Germinal center (tissue), 1 donor: ENCODE measurements at places on chromosomes 7 and 10.
A peak's percentile ranks its signal among the peaks of the same experiment; 100 is the strongest.

GRCh38 chr7:14717816-14718215 lies 184.7 kb downstream of the DGKB start:
- no peak for DNase-seq

GRCh38 chr7:86295526-86295925 lies 348.2 kb upstream of the GRM3 start:
- DNase-seq, result no peak

GRCh38 chr10:63583397-63583796 lies 62.2 kb downstream of the REEP3 start:
- DNase-seq, result no peak

DNA sequence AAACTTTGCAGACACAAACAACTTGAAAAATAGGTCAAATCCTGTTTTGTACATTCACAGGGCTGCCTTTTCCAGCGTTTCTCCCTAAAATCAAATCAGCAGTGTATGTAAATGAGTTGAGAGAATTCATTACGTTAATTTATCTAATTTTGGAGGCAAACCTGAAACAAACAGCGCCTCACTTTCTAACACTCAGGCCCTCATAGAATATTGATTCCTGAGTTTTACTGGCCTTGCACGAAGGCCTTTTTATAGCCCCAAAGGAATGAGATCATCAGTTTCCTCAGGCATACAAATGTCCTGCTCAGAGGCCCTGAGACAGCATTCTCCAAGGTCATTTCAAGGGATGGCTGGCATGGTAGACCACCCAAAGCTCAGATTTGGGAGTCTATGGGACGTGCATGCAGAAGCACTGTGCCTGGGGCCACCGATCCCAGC lies 131.7 kb upstream of the CHST15 start:
- DNase-seq, result no peak

DNA sequence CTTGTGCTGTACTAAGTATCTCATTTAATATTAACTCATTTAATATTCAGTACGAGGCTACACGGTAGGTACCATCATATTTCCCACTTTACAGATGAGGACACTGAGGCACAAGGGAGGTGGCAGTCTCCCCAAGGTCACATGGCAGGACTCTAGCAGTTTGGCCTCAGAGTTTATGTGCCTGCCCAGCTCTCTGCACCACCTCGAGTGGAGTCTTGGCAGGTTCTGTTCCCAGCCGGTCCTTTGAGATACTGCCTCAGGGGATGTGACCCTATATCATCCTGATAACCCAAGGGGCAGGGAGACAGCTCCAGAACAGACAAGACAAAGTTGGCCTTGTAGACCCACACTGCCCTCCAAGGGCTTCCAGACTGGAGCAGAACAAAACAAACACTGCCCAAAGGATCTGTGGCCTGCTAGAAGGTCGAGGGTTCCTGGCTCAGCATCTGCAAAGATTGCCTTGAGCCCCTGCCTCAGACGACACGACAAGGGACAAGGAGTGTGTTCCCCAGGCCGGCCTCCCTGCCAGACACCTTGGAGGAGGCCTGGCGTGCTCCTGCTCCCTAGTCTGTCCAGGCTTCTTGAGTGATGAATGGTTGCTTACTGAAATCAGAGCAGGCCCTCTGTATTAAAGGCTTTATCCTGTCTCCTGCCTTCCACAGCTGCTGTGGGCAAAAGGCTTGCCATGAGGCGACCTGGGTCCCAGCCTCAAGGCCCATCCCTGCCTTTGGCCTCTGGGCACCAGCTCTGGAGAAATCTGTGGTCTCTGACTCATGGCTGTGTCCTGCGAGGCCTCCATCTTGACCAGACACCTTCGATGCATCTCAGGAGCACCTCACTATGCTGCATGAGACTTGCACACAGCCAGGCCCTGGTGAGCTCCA lies 3.9 kb upstream of the PWWP2B start:
- no peak for DNase-seq

GRCh38 chr10:11551916-11552602 lies 59.4 kb downstream of the USP6NL start:
- peak; percentile 31 for DNase-seq

DNA sequence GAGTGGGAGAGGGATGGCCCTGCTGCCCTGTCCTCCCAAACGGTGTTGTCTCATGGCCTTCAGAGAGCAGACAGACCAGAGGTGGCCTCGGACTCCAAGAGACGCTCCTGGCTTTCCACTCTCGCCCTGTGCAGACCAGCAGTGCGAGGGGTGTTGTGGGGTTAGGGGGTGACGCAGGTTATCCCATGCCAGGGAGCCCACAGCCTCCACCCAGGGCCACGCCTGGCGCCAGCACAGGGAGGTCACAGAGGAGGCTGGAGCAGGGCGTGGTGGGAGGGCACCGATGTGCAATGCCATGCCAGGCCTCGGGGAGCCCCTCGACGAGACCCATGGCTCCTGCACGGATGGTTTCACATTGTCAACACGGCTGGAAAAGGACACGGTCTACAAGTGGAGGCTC lies 52.1 kb downstream of the INPP5A start:
- no peak for DNase-seq

DNA sequence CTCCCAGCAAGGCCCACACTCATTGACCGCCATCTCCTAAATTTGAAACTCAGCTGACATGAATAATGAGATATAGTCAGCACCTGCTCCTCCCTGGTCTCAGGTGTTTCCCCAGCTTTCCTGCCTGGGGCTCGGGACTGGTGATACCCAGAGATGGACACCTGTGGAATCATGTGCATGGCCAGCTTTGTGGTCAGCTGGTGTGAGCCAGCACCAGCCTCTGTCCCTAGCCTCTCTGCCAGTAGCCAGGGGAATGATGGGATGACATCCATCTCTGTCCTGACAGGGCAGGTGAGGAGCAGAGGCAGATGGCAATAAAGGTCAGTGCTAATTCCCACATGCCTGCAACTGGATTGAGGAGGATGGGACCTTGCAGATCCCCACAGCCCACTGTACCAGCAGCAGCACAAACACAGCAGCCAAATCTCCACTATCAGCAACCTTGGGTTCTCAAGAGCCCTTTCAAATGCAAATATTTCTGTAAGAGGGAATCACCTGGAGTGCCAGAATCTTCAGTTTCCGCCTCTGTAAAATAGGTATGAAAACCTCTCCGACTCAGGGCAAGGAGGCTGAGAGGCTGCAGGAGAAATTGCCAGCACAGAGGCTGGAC lies 329.2 kb upstream of the ZMIZ1 start:
- DNase-seq, result no peak

- DNase-seq, result no peak
These were observed 317.5 kb upstream of the MAGI2 start for GRCh38 chr7:79770970-79771369.

DNA sequence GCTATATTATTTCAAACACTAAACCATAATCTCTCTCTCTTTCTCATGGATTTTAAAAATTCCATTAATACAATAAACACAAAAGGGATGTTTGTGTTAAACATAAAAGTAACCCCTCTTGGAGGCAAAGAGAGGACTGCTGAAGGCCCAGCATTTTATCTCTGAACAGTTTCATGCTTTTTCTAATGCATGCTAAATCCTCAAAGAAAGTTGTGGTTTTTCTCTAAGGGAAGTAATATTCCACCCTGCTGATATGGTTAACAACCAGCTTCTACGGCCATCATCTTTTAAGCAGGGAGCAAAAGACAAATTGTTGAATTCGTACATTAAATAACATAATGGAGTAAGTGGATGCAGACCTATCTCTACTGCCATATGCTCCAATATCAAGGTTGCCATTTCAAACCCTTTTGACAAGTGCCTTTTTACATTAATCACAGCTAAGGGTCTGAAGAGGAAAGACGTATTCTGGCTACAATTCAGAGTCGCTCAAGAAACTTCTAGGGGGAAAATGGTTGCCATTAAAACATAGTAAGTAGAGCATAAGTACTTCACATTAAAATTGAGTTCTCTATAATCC lies 103.1 kb downstream of the SLC25A13 start:
- no peak for DNase-seq

- DNase-seq, result no peak
These were observed 226.6 kb downstream of the RELN start for GRCh38 chr7:103762877-103763276.

DNA sequence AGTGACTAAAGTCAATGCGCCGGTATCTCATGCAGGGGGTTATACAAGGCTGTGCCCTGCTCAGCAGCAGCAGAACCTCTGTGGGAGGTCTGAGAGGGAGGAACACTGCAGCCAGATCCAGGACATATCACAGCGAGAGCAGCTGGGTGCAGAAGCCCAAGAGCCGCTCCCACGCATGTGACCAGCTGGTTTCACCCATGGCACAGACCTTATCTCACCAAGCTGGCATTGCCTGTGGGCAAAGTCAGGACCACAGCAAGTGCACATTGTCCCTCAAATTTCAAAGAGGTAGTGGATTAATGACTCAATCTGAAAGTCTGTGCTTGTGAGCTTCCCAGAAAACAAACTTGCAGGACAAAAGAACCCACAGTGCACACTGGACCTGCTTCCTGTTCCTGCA lies 31.6 kb upstream of the AKR1C1 start:
- no peak for DNase-seq
